ENCODE measurements at places on chromosomes 7 and 10.
A peak's percentile ranks its signal among the peaks of the same experiment; 100 is the strongest.

DNA sequence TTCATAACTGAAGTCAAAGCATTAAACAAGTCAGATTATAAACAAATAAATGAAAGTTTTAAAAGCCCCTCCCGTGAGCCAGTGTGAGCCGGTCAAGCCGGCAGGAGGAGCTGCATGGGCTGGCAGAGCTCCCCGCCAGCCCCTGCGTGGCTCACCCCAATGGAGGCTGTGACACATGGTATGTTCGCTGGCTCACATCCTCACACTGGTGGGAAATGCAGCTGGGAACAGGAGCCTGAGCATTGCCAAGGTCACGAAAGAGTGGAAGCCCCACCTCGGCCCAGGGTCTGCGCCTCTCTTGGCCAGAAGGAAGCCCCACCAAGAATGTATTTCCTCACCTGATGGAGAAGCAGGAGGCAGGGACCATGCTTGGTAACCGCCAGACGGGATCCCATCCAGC is 261.7 kb upstream of the TCERG1L start:
- no peak for DNase-seq

GRCh38 chr10:46228563-46229071 is 58.2 kb upstream of the ANTXRL start:
- DNase-seq, result peak; percentile 29

DNA sequence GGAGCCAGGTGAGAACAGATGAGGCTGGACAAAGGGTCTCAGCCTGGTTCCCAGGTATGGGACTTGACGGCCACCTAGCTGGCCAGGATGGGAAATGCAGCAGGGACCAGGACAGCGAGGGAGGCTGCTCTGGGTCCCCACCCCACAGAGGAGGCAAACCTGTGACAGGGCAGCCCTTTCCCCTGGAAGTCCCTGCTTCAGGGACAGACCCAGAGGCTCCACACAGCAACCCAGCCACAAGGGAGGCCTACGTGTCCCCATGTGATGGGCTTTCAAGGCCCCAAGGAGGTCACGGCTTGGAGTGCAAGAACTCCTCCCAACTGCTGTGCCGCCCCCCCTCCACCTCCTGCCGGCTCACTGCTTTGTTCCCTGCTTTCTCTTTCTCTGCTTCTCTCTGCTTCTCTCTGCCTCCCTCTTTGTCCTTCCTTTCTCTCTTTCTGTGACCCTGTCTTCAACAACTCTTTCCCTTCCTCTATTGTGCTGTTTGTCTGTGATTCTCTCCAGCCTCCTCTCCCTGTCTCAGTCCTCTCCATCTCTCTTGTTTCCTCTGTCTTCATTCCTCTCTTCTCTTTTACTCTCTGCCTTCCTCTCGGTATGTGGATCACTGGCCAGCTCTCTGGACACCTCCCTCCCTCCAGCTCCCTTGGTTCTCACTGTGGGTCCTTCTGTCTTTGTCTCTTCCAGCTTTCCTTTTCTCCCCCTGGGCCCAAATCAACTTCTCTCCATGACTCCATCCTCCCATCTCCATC is 9.6 kb upstream of the EIF5AL1 start:
- DNase-seq, result no peak

GRCh38 chr10:77205135-77205534 is 432.5 kb downstream of the KCNMA1 start:
- no peak for DNase-seq

DNA sequence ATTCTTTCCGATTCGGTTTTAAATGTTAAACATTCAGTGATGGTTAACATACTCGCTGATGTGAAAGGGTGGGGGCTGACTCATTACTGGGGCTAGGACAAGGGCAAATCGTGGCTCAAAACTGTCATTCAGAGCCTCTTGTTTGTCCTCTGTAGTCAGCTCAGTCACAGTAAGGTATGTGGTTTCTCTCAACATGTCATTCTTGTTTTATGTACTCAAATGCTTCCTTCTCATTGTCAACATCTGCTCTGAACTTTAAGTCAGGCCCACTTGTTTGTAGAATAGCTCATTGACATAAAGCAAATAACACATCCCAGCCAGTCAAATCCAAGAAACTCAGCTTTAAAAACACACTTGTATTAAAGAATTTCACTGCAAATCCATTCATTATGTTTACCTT is 7.3 kb downstream of the SLC16A9 start:
- DNase-seq, result no peak

GRCh38 chr10:63722537-63722936 is 201.3 kb downstream of the REEP3 start:
- DNase-seq, result no peak

DNA sequence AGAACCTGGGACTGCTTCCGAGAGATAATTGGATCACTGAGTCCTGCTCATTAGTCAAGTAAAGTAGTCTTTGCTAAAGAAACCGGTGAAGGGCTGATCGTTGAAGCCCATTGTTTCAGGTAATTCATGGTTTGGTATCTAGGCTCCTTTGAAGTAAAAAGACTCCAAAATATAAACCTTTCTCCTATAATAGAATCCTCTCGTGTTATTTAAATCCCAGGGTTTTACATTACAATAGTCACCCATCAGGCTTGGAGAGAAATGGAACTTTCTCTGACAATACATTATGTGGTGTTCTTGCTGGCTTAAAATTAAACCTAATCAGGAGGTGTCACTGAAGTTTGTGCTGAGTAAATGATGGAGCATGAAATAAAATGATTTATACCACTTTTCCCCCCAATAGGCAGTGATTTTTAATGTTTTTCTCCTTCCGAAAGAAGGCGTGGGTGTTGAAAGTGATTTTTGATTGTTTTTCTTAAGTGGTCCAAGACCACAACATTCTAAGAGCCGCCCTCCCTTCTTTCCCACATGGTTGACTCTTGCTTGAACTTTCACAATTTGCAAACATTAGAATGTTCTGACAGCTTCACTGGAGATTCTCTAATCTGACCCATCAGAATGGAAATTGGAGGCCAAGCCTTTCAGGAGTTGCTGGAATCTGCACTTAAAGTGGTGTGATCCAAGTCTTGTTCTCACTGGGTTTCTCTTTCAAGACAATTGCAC is 44.2 kb downstream of the LRMDA start:
- DNase-seq, result no peak

DNA sequence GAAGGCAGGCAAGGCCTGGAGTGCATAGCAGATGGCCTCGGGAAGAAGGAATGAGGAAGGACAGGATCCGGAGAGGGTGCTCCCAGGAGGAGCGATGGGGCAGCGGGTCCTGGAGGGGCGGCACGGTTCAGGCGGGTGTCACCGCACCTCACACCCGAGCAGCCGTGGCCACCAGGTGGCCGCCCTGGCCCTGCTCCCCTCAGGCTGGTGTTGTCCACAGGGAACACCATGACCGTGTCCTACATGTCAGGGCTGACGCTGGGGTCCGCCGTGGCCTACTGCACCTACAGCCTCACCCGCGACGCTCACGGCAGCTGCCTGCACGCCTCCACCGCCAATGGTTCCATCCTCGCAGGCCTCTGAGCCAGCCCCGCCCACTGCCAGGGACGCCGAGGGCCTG is 19.8 kb downstream of the SLC29A4 start:
- DNase-seq, result no peak

GRCh38 chr10:14588084-14588937 is 186.4 kb downstream of the FAM107B start:
- peak; percentile 75 for DNase-seq

GRCh38 chr7:23622506-23622925 is 25.3 kb downstream of the CCDC126 start:
- DNase-seq, result no peak

GRCh38 chr7:42878303-42878702 is 33.6 kb downstream of the C7orf25 start:
- DNase-seq, result no peak

Data from CD8-positive, alpha-beta memory T cell (primary cell).